ENCODE measurements at places on chromosomes 7 and 10.

DNA sequence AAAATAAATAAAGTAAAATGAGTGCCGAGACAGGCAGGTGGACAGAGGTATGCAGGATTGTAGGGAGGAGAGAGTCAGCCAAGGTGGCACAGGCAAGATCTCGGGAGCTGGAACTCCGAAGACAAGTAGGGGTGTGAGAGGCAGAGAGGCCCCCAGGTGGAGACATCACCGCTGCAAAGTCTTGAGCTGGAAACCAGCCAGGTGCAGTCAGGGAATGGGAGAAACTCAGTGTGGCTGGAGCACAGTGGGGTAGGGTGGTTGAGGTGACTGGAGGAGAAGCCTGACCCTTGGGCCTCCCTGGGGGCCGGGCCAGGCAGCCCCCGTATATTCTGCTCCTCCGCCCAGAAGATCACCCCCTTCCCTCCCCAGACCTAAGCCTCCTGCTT lies 4.2 kb downstream of the EPHB4 start:
- DNase-seq: no peak

GRCh38 chr7:86477343-86477935 lies 166.3 kb upstream of the GRM3 start:
- no peak for DNase-seq

GRCh38 chr10:77127243-77127642 lies 510.4 kb downstream of the KCNMA1 start:
- no peak for DNase-seq

- no peak for DNase-seq
Measured at GRCh38 chr7:121071662-121072061, 83.2 kb downstream of the CPED1 start.

GRCh38 chr7:132777414-132777813 lies 201.1 kb upstream of the PLXNA4 start:
- no peak for DNase-seq
